Fibroblast of lung (primary cell): ENCODE measurements at places on chromosomes 6 and 20.

DNA sequence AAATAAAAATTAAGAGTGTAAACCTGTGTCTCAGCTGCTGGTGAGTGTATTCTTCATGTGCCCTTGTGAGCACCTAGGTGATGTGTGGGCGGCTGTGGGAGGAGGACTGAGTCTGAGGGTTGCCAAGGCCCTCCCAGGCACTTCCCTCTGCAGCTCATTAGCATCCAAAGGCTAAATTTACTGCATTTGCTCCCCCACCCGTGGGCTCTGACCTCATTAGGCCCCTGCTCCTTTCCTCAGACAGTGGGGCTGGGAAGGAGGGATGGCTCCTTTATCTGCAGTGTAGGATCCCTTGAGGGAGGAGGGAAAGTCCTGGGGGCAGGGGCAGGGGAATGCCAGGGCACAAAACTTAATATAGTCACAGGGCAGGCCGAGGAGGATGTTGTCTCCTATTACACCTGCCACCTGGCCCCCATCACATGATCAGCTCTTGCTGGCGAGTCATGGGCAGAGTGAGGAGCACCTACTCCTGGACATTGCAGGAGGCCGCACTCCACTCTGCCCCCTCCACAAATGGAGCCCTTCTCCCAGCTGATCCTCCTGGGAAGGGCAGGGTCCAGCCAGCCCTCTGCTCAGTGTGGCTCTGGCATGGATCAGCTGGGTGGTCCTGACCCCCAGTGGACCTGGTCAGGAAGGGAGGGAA is 133.2 kb downstream of the MRPL14 start:
- no peak for DNase-seq

GRCh38 chr20:52166150-52166549 is 25.4 kb downstream of the ZFP64 start:
- DNase-seq: no peak

GRCh38 chr6:18978337-18979128 is 591.4 kb downstream of the RNF144B start:
- DNase-seq: peak; percentile 10

GRCh38 chr20:51735728-51736600 is 32.2 kb downstream of the ATP9A start:
- DNase-seq: no peak

- no peak for DNase-seq
Measured at GRCh38 chr6:63807056-63807455, 171.5 kb downstream of the PHF3 start.

DNA sequence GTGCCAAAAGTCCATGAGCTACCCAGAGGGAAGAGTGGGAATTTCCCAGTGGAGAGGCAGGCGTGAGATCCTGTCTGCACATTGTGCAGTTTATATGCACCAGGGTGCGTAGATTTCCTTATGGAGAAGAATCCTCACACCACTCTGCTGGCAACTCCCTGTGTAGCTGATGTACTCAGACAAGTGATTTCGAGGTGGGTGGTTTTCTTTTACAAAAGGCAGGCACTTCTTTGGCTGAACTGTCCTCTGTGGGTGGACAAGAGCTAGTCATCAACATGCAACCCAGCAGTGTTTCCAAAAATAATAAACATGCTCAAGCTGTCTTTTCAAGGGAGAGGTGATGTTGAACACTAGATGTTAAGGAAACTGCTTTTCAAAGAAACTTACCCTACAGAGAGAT is 121.7 kb upstream of the NXT1 start:
- peak; percentile 90 for DNase-seq

- peak; percentile 80 for DNase-seq
Measured at GRCh38 chr6:161242779-161243693, 30.8 kb downstream of the AGPAT4 start.

- no peak for DNase-seq
Measured at GRCh38 chr6:84274856-84275255, 47.4 kb upstream of the CEP162 start.

GRCh38 chr6:63573076-63573898 is 1.0 kb downstream of the LOC128125822 start:
- DNase-seq: peak; percentile 70

- peak; percentile 92 for DNase-seq
Measured at GRCh38 chr6:7050872-7051779, 56.6 kb upstream of the RREB1 start.

- DNase-seq: peak; percentile 59
Measured at GRCh38 chr6:135583256-135583761, 85.8 kb upstream of the AHI1 start.

GRCh38 chr6:3284436-3284876 is 25.7 kb downstream of the PSMG4 start:
- DNase-seq: no peak

- DNase-seq: no peak
Measured at GRCh38 chr6:135129136-135129856, 51.8 kb upstream of the MYB start.

- DNase-seq: no peak
Measured at GRCh38 chr6:130158056-130158455, 64.7 kb downstream of the SAMD3 start.

- DNase-seq: no peak
Measured at GRCh38 chr6:148455674-148456558, 113.3 kb downstream of the SASH1 start.

GRCh38 chr6:43454696-43455530 is 435 bp downstream of the DLK2 start:
- peak; percentile 82 for DNase-seq

DNA sequence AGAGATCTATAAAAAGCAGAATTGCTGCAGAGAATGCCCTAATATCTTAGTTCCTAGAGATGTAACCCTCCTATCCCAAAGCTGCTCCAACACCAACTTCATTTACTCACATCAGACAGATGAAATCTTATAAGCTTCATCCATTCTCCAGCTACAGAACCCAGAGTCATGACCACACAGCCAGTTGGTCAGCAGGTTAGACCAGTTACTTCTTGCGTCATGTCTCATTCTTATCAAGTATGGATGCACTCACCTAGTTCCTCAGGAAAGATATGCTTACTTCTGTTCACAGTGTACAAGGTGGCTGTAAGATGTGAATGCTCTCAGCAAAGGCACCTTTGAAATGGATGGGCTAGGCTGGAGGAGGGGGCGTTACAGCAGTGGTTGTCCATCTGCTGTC is 47.9 kb upstream of the ISM1 start:
- no peak for DNase-seq

- DNase-seq: no peak
Measured at GRCh38 chr20:62555642-62556420, 80.0 kb upstream of the GATA5 start.

DNA sequence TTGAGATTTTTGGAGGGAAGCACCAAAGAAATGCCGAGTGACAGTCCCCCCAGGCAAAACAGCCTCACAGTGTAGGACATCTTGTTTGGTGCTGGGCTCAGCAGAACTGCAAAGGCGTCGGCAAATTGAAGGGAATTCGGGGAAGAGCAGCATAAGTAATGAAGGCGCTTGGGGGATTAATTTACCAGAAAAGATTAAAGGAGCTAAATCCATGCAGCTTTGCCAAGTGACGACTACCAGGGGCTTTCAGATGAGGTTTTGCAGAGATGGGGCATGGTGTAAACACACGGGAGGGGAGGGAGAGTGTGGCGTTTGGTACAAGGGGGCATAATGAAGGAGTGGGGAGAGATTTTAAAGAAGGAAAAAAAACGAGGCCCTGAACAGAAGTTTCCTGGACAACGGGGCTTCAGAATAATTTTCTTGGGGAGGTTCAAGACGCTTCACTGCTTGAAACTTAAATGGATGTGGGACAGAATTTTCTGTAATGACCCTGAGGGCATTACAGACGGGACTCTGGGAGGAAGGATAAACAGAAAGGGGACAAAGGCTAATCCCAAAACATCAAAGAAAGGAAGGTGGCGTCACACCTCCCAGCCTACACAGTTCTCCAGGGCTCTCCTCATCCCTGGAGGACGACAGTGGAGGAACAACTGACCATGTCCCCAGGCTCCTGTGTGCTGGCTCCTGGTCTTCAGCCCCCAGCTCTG is 45.4 kb upstream of the CDH22 start:
- DNase-seq: no peak

- DNase-seq: peak; percentile 81
Measured at GRCh38 chr6:84575264-84575663, 189.1 kb downstream of the TBX18 start.

DNA sequence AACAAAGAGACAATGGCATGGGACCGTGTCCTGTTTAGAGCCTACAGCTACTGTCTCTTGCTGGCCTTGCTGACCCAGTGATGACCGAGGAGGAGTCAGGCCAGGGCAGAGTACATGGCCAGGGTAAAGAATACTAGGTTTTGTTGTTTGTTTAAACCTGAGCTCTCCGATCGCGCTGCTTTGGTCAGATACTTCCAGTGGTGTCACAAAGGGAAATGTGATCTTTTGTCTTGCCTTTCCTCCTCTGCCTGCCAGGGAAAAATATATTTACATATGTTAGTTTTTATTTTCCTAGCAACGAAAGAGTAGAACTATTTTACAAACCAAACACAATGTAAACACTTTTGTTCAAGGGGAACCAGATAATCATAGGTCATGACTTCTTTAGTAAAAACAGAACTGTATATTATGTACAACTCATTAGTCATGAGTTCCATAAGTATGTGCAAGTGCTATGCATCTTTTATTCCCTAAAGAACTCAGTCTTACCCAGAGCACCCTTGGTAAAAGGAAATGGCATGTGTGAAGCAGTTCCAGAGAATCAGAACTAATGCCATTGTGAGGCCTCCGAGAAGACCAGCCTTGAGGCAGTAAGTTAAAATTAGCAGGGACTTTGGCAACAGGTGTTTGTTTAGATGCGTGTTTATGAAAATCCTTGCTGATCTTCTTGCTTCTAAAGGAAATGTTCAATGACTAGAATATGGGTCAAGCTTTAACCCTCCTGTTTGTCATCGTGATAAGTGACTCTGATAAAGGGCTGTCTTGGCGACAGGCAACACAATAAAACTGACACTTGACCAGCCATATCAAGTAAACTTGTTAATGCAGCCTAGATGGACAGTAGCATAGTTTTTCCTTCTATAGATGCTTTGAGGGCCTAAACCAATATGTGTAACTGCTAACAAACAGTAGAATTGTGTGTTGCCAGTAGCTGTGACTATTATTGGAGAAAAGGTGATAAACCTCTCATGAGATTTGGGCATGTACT is 204.6 kb downstream of the NKAIN2 start:
- no peak for DNase-seq

- no peak for DNase-seq
Measured at GRCh38 chr6:134425513-134425912, 107.6 kb upstream of the SGK1 start.

- no peak for DNase-seq
Measured at GRCh38 chr6:47729019-47729418, 30.6 kb downstream of the ADGRF4 start.

- DNase-seq: no peak
Measured at GRCh38 chr20:22371843-22372242, 212.5 kb downstream of the FOXA2 start.

- DNase-seq: no peak
Measured at GRCh38 chr6:41561931-41562911, 16.0 kb downstream of the FOXP4 start.

DNA sequence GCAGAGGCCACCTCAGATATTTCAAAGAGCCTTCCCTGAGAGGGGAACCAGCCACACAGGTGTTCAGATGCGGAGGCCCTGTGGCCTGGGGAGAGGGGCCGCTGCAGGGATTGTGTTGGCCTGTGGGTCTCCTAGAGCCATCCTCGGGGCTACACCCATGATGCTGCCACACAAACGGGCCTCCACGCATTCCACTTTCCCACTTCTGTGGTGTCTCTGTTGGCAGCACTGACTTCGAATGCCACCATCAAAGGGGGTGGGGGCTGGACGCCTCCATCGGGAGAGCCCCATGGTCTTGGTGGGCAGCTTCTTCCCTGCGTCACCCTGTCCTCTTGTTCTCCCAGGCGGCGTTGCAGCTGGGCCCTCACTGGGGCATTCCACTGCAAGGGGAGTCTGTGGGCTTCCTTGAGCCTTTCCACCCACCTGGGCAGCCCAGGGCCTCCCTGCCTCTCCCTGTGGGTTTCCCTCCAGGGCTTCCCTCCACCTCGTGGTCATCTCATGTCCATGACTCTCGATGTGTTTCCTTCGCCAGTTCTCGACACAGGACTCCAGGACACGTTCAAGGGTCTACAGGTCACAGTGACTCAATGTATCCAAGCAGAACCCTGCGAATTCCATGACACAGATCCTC is 145.5 kb downstream of the ERMARD start:
- no peak for DNase-seq

DNA sequence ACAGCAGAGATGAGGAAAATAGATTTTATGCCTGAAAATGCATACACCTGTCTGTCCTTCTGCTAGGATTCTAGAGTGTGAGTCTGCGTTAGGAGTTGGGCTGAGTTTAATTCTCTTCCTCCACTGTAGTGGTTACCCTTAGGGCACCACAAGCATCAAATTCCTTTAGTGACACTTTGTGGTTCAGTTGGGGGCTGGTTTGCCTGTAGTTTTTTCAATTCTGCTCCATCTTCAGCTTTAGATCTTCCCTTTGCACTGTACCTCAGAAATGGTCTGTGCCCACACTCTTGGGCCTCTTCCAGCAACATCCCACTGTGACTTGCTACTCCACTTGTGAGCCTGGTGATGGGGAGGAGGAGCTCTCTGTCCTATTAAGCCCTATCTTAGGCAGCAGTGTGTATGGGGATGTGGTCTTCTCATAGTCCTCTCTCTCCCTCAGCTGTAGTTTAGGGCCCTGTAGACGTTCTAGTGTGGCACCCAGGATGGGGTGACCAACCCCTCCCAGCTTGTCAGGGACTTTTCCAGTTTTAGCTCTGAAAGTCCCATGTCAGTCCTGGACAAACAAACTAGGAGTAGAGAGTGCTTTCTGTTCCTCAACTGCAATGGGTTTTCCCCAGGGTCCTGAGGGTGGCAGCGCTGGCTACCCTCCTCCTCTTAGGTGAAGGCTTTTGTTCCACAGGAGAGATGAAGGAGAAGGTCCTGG is 19.7 kb upstream of the OGFRL1 start:
- DNase-seq: no peak

GRCh38 chr6:22411376-22412105 is 114.7 kb upstream of the PRL start:
- peak; percentile 67 for DNase-seq

GRCh38 chr20:50138120-50138478 is 15.4 kb downstream of the PEDS1 start:
- no peak for DNase-seq

GRCh38 chr6:127796713-127797112 is 104.1 kb downstream of the THEMIS start:
- no peak for DNase-seq

DNA sequence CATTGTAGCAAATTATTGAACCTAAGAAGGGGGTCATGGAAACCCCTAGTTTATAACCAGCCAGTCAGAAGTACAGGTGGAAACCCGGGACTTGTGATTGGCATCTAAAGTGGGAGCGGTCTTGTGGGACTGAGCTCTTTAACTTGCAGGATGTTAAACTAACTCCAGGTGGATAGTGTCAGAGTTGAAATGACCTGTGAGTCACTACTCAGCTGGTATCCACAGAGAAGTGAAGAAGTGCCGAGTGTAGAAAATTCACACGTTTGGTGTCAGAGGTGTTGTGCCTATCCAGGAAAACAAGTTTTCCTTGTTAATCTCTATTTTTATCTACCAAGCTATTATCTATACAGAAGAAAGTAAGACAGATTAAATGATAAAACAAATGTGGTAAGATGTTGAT is 179.7 kb downstream of the ADGRG6 start:
- DNase-seq: no peak

GRCh38 chr20:22473293-22473692 is 111.1 kb downstream of the FOXA2 start:
- DNase-seq: no peak
